ENCODE measurements at places on chromosomes 1 and 21.
A peak's percentile ranks its signal among the peaks of the same experiment; 100 is the strongest.

DNA sequence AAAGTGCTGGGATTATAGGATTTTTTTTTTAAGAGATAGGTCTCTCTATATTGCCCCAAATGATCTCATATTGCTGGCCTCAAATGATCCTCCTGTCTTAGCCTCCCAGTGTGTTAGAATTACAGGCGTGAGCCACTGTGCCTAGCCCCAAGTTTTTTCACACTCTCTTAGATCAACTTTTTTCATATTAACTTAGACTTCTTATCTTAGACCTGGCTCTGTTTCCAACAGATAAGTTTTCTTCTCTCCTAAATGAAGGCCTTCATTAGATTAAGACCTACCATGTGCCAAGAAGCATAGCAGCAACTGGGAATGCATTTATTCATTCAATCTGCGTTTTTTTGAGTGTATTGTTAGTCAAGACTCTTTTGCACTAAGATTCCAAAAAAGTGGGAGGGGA, 20.2 kb upstream of the HTR1D start:
- DNase-seq = no peak

GRCh38 chr21:32728456-32728839, 635 bp upstream of the SYNJ1 start:
- no peak for DNase-seq

GRCh38 chr1:241167121-241167630, 189.8 kb downstream of the RGS7 start:
- peak; percentile 38 for DNase-seq

DNA sequence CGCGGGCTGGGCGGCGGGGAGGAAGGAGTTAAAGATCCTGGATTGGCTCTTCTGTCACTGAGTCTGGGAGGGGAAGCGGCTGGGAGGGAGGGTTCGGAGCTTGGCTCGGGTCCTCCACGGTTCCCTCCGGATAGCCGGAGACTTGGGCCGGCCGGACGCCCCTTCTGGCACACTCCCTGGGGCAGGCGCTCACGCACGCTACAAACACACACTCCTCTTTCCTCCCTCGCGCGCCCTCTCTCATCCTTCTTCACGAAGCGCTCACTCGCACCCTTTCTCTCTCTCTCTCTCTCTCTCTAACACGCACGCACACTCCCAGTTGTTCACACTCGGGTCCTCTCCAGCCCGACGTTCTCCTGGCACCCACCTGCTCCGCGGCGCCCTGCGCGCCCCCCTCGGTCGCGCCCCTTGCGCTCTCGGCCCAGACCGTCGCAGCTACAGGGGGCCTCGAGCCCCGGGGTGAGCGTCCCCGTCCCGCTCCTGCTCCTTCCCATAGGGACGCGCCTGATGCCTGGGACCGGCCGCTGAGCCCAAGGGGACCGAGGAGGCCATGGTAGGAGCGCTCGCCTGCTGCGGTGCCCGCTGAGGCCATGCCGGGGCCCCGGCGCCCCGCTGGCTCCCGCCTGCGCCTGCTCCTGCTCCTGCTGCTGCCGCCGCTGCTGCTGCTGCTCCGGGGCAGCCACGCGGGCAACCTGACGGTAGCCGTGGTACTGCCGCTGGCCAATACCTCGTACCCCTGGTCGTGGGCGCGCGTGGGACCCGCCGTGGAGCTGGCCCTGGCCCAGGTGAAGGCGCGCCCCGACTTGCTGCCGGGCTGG, at the start of gene NPR1:
NPR1 (plus strand) TSS at position 170 of the 818 bp plus-strand sequence; CDS start at position 591, 421 bp downstream.
- DNase-seq = no peak

DNA sequence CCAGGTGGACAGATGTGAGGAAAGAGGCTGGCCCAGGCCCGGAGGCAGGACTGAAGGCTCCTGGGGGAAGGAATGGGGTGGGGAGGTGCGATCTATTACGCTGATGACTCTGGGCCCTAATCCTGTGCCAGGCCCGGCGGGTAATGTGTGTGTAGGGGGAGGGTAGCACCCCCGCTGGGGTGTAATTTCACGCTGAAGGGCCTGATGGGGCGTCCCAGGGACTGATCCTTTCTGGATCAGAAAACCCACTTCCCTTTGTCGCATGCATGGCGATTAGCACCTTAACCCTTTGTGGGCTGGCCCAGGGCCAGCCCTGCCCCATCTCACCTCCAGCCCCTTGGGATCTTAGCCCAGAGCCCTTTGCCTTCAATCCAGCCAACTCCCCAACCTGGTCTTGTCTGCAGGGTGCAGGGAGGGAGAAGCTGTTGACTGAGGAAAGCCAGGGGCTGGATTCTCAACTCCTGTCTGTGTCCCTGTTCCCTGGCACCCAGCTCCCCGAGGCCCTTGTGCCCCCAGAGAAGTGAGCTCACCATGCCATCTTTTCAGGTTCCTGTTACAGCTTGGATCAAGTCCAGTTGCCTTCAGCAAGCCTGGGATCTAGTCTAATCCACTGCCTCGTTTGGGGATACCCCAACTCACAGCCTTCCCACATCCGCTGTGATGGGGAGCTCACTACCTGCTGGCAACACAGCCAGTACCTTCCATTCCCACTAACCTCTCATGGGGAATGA, 26.0 kb downstream of the KNCN start:
- DNase-seq = no peak

DNA sequence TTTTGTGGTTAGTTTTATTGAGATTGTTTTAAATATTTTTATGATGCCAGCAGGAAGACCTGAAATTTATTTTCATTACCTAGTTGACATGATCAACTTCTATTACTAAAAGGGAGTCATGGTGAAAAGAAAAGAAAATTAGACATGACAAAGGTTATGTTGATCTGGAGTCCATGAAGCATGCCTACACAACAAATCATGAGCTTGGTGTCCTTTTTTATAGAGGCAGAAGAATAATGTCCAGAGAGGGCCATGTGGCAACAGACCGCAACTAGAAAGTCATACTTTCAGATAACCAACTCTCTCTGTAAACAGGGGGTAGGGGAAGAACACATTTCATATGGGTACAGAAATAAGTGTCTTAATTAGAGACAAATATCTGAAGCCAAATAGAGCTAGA, 175.5 kb upstream of the HOOK1 start:
- DNase-seq = no peak

DNA sequence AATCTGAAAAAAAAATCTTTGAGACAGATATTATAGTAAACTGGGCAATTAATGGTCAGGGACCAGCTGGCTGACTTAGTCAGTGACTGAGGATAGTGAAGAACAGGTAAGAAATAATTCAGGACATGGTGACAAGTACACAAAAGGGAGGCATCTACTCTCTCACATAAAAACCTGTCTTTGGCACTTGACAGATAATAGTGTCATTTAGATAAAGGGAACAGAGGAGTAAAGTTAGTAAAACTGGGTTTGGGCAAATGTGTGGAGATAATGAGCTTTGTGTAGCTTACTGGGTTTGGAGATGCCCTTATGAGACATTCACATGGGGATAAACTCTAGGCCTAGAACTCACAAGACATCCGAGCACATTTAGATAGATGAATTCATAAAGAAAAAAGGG, 4.0 kb downstream of the SSX2IP start:
- no peak for DNase-seq

DNA sequence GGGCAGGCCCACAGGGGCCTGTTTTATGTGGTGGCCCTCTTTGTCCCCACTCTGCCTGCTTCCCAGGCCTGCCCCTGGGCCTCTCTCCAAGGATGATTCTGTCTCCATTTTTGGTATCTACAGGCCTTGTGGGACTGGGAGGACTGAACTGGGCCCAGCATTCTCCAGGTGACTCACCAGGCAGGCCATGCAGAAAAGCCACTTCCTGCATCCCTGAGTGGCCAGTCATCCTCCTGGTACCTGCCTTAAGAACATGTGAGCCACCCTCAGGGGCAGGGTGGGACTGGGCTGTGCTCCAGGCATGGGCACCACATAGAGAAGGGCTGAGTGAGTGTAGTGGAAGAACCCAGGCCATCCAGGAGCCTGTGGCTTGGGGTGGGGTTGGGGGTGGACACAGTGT, 20.0 kb upstream of the BCAR3 start:
- no peak for DNase-seq

DNA sequence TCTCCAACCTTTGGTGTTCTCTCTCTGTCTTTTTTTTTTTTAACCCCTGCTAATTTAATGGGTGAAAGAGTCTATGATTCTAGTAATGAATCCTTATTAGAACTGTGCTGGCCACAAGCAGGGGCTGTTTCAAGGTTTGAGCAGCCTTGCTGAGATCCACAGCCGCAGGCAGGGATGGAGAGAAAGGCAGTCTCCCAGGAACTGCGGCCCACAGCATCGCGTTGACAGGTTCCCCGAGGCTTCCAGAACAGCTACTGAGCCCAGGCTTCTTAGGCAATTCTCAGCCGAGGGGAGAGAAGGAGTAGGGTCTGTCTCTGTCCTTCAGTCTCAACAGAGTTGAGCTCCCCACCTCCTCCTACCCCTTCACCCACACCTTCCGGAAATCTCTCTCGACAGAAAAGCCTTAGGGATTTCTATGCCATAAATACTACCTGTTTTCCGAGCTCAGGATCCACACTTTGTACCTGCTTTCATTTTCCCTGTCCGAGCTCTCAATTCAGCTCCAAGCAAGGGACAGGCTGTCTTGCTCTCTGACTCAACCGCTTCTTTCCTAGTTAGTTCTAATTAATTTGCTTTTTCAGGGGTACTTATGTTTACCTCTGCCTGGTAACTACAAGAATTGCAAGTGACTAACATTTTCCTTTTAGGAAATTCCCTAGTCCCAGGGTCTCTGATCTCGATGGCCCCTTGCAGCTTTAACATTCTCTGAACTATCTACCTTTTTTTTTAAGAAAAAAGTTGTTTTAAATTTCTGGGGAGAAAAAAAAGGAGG, 6.7 kb upstream of the CASZ1 start:
- DNase-seq = no peak

- DNase-seq = no peak
These were observed 244.8 kb upstream of the VAMP3 start for GRCh38 chr1:7526196-7526866.

DNA sequence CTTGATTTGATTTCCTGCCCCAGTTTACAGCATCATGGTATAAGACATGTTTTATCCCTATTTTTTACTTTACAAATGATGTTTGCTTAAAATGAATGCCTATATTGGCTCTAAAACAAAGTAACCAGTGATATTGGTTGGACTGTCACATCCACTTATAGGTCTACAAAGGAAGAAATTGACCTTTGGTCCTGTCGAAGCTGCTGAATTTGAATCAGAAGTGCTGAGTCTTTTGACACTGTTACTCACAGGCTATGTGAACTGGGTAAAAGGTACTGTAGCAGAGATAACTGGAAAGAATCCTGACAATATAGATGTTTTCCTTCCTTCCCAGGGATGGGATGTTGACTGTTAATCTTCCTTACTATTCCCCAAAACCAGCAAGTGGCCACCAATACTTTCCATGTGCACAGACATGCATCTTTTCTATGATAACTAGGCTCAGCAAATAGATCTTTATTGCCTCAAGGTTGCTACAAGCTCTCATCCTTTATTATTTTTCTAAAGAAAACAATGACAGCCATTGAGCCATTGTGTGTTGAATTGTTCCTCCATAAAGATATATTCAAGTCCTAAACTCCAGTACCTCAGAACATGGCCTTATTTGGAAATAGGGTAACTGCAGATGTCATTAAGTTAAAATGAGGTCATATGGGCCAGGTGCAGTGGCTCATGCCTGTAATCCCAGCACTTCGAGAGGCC, 175.9 kb upstream of the NR5A2 start:
- DNase-seq = no peak

DNA sequence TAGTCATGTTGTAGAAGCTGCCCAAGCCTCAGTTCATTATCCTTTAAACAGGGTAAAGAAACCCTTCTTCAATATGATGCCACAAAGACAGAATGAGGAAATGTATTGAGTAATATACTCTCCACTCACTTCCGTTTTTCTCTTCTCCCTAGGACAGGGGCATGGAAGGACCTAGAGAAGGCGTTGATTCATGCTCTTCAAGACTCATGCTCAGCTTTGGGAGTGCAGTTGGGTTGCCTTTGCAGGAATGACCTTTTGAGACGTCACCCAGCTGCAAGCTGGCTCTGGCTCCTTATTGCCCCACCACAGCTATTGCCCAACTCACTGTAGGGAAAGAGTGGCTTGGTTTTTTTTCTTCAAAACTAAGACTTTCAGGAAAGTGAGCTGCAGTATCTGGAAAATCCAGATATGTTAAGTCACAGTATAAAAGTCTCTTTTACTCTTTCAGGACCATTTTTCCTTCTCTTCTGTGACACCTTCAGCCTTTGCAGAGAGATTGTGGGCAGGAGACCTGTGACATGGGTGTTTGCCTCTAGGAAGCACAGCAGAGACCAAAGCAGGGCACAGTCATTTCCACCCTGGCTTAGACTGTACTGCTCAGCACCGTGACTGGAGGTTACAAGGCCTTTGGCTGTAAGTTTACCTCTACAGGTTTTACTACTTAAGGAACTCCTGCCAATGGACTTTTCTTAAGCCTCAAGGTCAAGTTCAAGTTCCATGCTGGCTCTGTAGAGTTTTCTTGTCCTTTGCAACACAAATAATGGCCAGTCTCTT, 39.5 kb downstream of the XCL2 start:
- DNase-seq = no peak

DNA sequence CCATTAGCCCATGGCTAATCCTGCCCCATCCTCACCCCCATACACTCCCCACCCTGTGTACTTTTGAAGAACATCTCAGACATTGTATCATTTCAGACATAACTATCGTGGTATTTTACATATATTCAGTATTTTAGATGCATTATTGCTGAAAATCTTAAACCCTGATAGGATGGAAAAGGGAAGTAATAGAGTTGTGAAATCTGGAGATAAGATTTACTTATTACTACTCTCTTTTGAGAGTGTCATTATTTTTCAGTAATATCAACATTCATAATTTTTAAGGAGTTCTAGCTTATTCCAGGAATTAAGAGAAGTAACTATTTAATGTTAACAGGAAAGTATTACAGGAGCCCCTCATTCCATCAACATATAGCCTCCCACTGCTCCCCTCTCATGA, 34.4 kb downstream of the ADCY10 start:
- DNase-seq = no peak

- no peak for DNase-seq
These were observed 174.8 kb downstream of the PLPP3 start for GRCh38 chr1:56404561-56405030.

DNA sequence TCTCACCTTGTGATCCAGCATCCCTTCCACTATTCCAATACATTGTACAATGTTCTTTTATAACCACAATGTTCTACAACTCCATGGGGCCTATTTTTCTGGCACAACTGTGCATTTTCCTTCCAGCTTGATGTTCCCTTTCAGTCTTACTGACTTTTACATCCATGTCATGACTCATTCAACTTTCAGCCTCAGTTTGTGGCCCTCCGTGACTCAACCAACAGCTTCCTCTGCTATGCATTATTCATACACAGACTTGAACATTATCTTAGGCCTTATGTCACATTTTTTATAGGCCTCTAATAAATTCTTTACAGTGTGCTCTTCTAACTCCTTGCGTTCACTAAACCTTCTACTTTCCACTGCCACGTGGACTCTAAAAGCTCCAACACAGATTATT, 119.4 kb upstream of the PRMT6 start:
- DNase-seq = no peak

DNA sequence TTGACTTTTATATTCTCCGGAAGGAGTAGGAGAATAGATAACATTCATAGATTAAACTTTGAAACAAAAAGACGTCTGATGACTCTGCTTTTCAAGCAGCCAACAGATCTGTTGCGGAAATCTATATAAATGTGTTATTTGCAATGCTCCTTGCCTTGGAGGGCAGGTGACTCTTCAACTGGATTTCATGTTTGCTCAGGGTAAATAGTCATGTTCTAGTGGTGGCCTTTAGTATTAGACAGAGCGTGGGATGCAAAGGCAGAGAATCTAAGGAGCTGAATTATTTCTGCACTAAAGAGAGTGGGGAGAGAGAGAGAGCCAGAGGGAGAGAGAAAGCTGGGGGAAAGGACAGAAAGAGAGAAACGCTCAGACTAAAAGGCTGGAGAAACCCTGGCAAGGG, 454.3 kb downstream of the AJAP1 start:
- peak; percentile 29 for DNase-seq
